Frontal cortex (tissue), 4 donors: ENCODE measurements at places on chromosomes 1 and 21.

DNA sequence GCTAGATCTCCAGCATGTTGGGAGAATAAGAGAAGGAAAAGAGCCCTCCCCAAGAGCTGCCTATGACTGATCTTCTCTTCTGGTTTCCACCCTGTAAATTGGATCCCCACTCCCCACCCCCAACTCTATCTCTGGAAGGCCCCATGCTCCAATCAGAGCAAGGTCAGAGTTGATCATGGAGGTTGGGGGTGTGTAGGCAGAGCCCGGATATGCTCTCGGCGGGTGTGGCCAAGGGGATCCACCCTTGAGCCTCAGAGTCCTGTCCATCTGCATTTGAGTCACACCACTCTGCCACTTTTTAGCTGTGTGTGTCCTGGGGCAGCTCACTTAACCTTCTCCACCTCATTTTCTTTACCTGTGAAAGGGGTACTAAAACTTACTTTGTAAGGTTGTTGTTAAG, 79.5 kb downstream of the NAV1 start:
- DNase-seq: no peak

GRCh38 chr1:30977105-30977504, 68.5 kb upstream of the SDC3 start:
- DNase-seq: no peak

DNA sequence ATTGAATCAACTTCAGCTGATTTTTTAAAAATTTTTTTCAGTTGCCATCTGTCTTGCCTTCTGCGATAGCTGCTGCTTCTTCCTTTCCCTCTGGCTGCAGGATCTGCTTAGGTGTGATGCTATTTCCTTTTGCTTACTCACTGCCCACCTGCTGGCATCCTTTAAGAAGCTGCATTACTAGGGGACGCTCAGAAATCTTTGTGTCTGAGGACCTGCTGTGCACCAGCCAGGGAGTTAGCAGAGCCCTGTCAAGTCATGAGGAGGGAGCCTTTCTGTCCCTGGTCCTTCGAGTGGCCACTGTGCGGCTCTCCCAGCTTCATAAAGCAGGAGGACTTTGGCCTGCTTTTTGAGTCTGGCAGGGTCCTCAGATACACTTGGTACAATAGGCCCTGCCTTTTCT, 327.8 kb downstream of the USH2A start:
- no peak for DNase-seq

- DNase-seq: no peak
These were observed 94.8 kb upstream of the SGIP1 start for GRCh38 chr1:66439031-66439740.

GRCh38 chr1:87501738-87502137, 173.1 kb downstream of the LMO4 start:
- DNase-seq: no peak

DNA sequence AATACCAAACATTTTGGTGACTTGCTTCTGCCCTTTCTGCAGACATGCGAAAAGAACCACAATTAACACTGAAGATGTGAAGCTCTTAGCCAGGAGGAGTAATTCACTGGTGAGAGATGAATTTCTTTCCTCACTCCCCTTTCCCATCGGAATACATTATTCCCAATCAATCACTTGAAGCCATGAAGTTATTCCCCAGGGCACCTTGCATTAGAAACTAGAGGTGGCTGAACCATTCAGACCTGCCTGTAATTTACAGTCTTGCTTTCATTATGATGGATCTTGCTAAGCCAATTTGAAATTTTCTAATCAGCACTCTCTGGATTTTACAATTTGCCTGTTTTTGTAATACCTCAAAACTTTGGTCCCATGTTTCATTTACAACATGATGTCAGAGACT, 9.5 kb upstream of the CORT start:
- no peak for DNase-seq

DNA sequence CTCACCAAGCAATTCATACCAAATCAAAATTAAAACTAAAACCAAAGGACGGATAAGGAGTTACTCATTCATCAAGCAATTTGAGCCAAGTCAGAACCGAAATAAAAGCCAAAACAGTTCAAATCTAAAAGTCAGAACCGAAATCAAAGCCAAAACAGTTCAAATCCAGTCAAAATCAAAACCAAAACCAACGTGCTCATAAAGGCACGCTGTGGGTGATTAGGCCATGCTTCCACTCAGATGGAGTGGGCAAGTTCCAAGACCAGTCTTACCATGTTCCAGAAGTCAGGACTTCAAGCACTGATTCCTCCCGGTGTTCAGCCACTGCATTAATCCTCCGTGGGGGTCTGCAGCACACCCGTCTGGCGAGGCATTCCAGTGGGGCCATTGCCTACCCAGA, 409.3 kb downstream of the TGFB2 start:
- no peak for DNase-seq

- DNase-seq: no peak
These were observed 6.2 kb downstream of the DAP3 start for GRCh38 chr1:155695072-155695471.

DNA sequence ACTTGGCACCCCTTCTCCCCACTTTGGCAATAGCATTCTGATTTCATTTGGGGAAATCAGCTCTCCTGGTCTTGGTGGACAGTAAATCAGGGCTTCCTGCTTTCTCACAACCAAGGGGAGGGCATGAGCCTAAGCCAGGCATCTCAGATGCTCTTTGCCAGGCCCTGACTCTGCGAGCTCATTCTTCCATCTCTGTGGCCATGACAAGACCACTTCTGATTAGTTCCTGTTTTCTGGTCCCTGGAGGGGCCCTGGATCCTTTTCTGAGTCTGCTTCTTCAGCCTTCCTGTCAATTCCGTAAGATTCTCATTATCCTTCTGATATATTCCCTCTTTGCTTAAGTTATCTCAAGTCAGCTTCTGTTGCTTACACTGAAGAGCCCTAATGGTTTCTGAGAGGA, 210.4 kb downstream of the HIVEP3 start:
- no peak for DNase-seq

- no peak for DNase-seq
These were observed 30.7 kb downstream of the HSPG2 start for GRCh38 chr1:21906173-21907078.

GRCh38 chr1:159554261-159554660, 18.5 kb upstream of the OR10J5 start:
- no peak for DNase-seq
